ENCODE measurements at places on chromosomes 12 and 14.
A peak's percentile ranks its signal among the peaks of the same experiment; 100 is the strongest.

- no peak for DNase-seq
These were observed 49.0 kb upstream of the DIO3 start for GRCh38 chr14:101512376-101512695.

GRCh38 chr12:124694846-124695497 is 127.6 kb upstream of the NCOR2 start:
- no peak for DNase-seq

DNA sequence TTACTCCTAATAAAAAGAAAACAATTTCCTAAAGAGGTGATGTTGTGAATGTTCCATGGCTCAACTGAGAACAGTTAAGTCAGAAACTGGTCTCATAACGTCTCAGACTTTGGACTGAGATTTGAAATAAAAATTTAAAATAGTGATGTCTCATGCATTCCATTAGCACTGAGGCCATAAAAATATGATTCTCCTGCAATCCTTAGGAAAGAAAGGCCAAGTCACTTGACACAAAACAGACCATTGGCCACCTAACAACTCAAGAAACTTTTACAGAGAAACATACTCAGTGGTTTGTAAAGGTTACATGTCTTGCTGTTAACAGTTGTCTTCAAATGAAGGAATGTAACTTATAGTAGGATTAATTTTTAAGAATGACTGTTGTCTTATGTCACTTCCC is 58.1 kb downstream of the STAB2 start:
- no peak for DNase-seq

DNA sequence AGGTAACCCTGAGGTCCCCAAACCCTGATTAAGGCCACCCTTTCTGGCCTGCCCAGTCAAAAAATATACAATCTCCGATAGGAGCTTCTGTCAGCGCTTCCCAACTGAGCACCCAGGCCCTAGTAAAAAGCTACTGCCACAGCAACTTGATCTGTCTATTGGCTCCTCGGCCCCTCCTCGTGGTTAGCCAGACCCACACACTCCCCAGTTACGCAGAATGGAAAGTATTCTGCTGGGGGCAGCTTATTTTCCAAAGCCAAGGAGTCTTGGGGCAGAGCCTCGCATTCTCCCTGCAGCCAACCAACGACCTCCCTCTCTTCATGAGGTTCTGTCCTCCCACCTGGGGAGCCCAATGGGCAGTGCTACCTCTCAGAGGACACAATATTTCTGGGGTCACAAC is 32.1 kb downstream of the FMNL3 start:
- no peak for DNase-seq

GRCh38 chr12:119014368-119014767 is 33.0 kb downstream of the SRRM4 start:
- DNase-seq: no peak

GRCh38 chr12:62691309-62691708 is 224.7 kb downstream of the MON2 start:
- DNase-seq: no peak

DNA sequence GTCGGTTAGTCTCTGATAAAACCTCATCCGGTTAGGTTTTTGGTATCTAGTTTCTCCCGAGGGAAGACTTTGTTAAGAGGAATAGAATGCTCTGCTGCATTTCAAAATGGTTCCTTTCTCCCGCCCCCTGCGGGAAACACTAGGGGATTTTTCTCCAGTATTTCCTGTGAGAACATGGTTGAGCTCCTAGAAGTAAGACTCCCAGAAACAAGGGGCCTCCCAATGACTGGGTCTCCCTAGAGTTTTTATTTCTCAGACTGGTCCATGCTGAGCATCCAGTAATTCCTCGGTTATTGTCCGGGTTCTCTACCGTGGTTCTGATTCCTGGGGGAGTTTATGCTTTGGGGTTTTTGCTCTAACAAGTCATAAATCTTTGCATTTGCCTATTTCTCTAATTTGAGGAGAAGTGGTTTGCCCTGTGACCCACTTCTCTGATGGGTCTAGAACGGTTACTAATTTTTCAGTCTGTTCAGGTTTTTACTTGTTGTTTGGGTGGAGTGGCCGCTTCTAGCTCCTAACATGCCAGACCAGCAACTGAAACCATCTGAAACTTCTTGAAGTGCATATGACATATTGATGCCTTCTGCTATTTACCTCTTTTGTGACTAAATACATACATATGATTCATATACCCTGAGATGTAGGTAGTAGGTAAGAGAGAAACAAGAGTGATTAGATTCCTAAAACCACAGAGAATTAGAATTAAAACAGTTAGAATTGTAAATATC is 25.1 kb downstream of the TESPA1 start:
- DNase-seq: no peak

DNA sequence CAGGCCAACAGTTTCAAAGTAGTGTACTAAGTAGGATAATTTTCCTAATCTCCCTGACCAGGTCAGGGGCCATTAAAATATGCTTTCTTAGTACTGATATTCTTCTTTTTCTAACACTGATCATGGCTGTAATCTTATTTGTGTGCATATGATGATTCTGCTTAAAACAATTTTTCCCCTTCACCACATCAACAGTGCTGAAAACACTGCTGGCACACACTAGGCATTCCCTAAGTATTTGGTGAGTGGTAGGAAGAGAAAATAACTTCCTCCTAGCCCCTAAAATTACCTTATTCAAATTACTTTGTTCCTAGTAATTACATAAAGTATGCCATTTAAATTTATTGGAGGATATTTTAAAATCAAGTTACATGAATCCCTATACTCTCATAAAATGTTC is 49.9 kb upstream of the BBS10 start:
- DNase-seq: no peak

GRCh38 chr12:15928870-15929571 is 17.9 kb downstream of the DERA start:
- DNase-seq: no peak

- no peak for DNase-seq
These were observed 492.0 kb downstream of the NELL2 start for GRCh38 chr12:44384136-44384535.

DNA sequence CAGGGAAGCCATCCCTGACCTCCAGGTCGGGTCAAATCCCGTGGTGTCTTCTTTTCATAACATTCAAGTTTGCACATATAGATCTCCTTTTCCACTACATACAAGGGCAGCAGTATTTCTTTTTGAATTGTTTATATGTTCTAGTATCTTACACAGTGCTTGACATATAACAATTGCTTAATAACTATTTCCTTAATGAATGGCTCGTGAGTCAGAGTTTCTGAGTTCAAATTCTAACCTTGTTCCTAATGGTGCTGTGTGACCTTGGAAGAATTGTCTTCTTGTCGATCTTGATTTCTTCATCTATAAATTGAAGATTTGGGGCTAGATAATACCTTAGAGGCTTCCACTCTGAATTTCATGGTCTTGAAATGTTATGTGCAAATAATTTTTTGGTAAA is 57.2 kb upstream of the PELI2 start:
- no peak for DNase-seq

DNA sequence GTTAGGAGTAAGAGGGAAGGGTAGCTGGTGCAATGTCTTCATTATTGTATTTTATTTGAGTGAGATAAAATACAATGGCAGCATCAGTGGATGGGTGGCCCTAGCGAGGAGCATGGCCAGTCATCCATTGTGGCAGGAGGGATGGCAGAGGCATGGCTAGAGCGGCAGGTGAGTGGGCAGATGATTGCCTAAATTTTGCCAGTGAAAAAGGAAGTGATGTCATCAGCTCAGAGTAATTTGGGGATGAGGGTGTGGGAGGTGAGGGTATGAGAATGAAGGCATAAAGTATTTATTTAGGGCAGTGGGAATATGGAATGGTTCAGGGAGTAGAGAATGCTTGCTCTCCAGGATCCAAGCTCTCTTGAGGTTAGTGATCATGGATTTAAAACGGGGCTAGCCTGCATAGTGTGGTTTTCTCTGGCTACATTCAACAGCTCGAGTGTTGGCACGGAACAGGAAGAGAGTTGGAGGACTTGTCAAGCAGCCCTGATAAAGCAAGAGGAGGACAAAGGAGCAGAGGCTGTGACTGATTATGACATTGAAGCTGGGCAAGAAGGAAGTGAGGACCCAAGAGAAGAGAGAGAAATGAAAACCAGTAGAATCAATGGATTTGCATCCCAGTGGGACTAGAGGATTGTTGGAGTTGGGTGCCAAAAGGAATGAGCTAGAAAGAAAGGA is 18.7 kb upstream of the SERPINA6 start:
- DNase-seq: no peak

DNA sequence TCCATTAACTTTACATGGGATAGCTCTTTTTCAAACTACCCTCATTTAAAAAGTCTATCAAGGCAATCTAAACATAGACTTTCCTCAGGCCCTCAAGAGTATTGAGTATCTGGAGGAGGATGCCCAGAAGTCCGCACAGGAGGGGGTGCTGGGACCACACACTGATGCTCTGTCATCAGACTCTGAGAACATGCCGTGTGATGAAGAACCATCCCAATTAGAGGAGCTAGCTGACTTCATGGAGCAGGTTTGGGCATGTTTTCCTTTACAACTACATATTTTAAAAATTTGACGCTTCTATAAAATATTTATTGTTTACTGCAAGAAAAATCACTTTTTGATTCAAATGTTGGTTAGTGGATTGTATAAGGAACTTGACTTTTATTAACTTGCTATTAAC is 93.5 kb downstream of the EP400 start:
- DNase-seq: no peak

GRCh38 chr14:77610553-77610952 is 5.9 kb downstream of the SPTLC2 start:
- no peak for DNase-seq

GRCh38 chr12:15526033-15526432 is 203.7 kb downstream of the PTPRO start:
- no peak for DNase-seq

DNA sequence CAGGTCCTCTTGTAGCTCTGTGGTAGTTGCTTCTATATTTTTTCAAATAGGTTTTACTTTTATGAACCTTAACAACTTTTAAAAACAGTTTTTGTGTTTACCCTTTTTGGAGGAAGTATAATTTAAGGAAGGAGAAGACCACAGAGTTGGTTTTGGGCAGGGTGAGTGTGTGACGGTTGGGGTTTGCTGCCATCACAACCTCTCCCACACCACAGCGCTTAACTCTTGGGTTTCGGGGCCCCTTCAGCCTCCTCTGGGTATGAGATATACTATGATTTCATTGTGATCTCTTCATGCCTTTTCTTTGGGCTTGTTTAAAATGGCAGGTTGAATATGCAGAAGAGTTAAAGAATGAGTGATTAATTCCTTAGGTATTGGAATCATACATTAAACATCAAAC is 228.7 kb upstream of the CRY1 start:
- DNase-seq: peak; percentile 49

- peak; percentile 66 for DNase-seq
These were observed at the start of gene PLEKHH1 for GRCh38 chr14:67532998-67533753. TSS of gene PLEKHH1 (plus strand) at chr14:67533290. CDS start at chr14:67541868, 8,578 bp downstream.

DNA sequence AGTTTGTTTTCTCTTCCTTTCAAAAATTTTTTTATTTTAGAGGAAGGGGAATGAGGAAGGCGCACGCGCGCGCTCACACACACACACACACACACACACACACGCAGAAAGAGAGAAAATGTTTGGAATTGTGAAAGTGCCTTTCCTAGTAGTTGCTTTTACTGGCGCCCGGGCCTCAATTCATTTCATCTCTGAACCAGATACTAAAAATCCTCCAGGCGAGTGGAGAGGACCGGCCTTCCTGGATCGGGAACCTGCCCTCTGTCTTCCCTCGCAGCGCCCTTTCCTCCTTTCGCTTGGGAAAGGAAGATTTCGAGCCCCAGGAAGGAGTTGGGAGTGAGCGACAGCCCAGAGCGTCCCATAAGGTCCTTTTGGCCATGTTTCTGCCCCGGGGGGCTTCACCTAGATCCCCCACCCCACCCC is 7.8 kb upstream of the TBX3 start:
- DNase-seq: no peak

DNA sequence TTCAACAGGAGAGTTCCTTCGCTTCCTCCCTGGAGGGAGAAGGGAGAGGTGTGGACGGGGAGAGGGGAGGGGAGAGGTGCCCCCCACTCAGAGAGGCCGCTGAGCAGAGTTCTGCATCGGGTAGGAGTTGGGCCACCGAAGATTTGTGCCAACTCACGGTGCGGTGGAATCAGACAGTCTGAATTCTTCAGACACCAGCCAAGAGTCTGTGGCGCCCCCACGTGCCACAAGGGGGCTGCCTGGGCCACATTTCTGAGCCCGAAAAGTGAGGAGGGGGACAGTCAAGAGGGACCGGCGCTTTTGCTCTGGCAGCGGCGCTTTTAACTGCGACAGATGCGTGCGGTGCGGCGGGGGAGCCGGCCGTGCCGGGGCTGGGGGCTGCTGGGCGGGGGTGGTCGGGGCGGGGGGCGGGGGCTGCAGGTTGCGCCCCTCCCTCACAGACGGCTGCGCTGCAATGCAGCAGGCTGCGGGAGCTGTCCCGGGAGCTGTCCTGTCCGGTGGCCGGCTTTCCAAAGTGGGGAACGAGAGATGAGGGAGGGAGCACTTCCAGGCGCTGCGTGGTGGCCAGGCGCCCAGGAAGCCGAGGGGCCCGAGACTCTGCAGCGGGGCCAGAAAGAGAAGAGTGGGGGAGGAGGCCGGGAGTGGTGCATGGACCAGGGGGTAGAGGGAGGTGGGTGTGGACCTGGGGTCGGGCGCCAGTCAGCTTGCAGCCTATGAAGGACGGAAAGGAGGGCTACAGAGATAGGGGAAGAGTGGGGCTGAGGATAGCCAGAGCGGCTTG is 975 bp upstream of the RTL1 start:
- no peak for DNase-seq

DNA sequence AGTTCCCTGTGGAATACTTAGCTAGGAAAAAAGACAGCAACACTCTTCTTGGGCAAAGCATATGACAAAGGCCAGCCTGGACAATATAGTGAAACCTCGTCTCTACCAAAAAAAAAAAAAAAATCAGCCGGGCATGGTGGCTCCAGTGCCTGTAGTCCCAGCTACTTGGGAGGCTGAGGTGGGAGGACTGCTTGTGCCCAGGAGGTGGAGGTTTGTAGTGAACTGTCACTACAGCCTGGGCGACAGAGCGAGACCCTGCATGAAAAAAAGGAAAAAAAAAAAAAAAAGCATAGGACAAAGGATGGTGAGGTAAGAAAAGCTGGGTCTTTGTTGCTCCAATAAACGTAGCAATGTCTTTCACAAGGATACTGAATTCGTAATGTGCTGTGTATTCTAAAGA is 1.1 kb downstream of the TXNDC16 start:
- DNase-seq: no peak

GRCh38 chr12:111636209-111636945 is 37.3 kb upstream of the ATXN2 start:
- DNase-seq: no peak

GRCh38 chr12:132776816-132777568 is 15.4 kb upstream of the ANKLE2 start:
- DNase-seq: no peak

DNA sequence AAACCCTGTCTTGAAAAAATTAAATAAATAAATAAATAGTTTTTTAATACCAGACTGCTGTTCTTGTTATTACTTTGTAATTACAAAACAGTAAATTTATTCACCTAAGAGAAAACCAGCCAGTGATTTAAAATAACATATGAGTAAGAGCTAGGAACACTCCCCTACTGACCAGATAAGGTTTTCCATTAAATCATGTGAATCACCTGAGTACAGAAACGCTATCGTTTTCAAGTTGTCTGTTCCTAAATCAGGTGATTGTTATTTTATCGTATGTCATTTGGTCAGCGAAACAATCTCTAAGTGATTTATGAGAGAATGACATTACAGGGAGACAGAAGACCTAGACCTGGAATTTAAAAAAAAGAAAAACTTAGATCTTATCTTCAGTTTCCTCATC is 47.3 kb downstream of the RPS29 start:
- DNase-seq: no peak

GRCh38 chr14:75335571-75335970 is 56.9 kb downstream of the FOS start:
- DNase-seq: no peak

- no peak for DNase-seq
These were observed 38.9 kb downstream of the PPP4R4 start for GRCh38 chr14:94213021-94213420.

GRCh38 chr12:113063396-113064350 is 7.1 kb downstream of the DTX1 start:
- no peak for DNase-seq

Data from CD4-positive, alpha-beta T cell treated with Interleukin-17A for 4 hours (primary cell).